ENCODE measurements at places on chromosomes 4 and X.

GRCh38 chr4:105624530-105624929 is 72.1 kb downstream of the ARHGEF38 start:
- DNase-seq, result no peak

GRCh38 chr4:148170408-148171365 is 271.5 kb downstream of the NR3C2 start:
- DNase-seq, result no peak

DNA sequence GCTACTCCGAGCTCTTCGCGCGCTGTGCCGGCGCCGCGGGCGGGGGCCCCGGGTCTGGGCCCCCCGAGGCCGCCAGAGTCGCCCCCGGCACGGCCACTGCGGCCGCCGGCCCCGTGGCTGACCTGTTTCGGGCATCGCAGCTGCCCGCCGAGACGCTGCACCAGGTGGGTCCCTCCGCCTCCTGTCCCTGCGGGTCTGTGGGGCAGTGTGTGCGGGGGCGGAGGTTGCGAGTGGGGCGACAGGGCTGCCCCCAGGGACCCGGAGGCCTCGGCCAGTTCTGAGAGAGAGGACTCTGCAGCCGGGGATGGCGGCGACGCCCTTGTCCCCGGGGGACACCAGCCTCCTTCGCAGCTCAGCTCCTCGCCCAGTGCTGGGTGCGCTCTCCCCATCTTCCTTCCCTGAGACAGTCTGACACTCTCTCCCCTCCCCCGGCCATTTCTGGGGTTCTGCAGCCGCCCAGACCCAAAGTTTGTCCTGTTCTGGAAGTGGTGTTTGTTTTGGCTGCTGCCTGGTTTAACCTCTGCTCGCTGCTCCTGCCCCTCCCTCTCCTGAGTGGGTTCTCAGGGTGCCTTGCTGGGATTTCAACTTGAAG is 609 bp downstream of the REPS2 start:
- no peak for DNase-seq

DNA sequence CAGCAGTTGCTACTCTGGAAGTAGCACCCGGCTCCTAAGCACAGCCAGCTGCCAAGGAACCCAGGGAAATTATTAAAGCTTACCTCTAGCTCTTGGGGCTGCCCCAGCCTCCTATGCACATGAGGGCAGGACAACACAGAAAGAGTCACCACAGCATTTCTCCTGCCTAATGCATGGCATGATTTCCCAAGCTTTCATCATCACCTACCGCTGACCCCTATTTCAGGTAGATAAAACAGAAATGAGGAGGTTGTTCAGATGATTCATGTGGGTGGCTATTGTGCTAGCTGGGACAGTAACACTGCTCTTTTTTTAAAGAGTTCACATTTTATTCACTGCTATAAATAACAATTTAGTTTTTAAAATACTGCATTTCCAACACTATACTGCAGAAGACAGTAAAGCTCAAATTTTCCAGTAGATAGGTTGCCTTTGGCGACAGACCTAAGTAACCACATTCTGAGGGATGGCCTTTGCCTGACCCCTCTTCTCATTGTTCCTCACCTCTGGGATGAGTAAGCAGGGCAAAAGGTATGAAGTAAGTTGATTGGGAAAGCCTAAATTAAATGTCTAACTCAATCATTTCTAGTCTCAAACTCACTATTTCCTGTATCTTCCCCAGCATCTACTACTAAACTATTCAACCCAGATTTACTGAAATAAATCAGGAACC is 16.7 kb downstream of the CASK start:
- no peak for DNase-seq

DNA sequence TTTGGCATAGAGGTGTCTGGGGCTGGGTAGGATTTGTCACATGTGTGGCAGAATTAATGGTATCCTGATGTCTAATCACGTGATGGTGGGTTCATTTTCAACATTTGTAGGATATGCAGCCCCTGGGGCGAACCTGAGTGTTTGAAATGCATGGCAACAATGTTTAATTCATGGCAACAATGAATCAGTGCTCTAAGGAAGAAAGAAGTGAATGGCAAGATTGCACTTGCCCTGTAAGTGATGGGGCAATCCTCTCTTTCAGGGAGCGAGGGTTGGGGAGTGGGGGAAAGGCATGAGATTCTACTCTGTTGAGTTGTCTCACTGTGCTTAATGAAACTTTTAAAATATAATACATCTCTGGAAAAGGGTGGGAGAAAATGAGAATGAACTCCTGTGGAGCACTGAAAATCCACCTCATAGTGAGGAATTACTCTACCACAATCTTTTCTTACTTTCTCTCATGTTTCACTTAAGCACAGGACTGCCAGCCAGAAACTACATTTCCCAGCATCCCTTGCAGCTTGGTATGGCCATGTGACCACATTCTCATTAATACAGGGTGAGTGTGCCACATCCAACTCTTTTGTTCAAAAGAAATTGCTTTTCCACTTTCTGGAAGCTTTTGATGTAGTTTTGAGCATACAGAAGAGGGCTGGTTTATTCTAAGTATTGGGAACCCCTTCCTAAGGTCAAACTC is 64.0 kb upstream of the PGM2 start:
- DNase-seq, result no peak

GRCh38 chr4:6153874-6154273 is 46.5 kb downstream of the JAKMIP1 start:
- no peak for DNase-seq

- no peak for DNase-seq
Observed at GRCh38 chrX:49260221-49260985, 4.1 kb downstream of the FOXP3 start.

DNA sequence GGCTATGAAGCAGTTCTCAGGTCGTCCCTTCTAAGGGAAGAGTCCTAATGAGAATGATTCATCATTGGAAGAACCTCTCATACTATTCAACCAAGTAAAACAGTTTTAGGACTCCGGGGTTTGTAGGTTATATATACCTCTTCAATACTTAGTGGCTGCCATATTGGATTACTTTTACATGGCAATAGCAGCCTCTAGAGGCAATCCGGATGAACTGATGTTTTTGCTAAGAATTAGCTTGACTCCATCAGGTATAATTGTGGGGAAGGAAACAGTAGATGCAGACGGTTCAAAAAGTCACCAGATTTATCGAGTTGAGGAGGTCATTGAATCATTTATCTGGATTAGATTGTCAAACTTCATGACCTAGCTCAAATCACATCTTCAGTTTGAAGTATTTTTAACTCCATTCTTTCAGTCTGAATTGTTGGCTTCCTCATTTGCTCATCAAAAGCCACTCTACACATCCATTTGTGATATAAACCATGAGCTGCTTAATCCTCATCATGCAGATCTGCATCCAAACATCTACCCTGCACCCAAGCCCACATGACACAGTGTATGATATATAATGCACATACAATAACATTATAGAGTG is 28.4 kb downstream of the GUCY1B1 start:
- DNase-seq, result no peak
